ENCODE measurements at places on chromosomes 2 and 18.
A peak's percentile ranks its signal among the peaks of the same experiment; 100 is the strongest.

- no peak for DNase-seq
These were observed 112.0 kb upstream of the PKDCC start for GRCh38 chr2:41935825-41936224.

- DNase-seq, result no peak
These were observed 443.9 kb upstream of the VRK2 start for GRCh38 chr2:57602733-57603132.

DNA sequence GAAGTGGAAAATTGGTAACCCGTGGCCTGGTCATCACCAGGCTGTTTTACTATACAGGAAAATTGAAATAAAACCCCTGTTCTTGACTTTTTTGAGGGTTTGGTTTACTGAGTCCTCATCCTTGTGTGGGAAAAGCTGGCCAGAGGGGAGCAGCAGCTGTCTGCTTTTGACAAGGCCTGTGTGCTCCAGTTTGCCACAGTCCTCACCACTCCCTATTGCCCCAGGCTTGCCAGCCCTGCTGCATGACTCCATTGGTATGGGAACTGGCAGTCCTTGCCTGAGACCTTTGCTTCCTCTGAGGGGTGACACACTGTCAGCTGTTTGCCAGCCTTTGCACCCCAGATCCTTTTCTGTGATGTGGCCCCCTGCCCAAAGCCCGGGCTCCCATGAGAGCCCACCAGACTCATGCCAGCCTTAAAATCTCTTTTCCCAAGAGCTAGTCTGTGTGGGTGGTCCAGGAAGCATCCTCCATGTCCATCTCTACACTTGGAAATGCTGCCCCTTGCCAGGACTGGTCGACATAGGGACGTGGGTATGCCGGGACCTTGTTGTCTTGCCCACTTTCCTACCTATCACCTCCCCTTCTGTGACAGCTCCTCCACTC, 39.0 kb downstream of the GLI2 start:
- no peak for DNase-seq

GRCh38 chr18:79496978-79497637, 101.4 kb downstream of the NFATC1 start:
- no peak for DNase-seq

DNA sequence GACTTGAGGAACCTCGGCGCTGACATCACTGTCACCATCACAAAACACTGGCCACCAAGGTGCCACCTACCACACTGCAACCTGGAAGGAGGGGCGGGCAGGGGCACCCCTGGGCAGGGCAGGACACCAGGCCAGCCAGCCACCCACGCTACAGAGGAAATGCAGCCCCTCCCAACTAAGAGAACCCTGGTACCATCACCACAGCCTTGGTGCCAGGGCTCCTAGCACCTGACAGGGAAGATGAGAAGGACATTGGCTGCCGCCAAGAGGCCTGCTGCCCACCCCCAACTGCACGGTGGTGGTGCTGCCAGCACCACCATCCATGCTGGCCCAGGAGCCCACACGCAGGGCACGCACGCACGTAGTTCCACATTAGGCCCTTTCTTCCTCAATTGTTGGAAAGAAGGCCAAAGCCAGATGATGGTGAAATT, 88.7 kb downstream of the HDAC4 start:
- DNase-seq, result no peak

DNA sequence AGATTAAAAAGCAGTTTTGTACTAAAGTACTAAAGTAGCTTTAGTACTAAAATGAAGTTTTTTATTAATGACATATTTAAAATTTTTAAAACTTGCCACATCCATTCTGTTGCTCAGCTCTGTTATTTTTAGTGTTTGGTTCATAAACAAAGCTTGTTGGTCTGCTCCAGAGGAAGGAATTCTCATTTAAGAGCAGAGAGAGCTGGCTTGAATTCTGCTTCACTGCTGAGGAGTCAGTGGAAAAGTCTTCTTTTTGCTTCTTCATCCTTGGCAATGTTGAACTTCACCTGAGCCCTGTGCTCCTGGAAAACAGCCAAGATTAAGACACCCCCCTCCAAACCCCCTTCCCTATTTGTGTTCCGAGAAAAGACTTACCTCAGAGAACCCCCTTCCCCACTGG, 40.6 kb downstream of the TMEM87B start:
- no peak for DNase-seq

- DNase-seq, result peak; percentile 56
These were observed at the start of gene TNFRSF11A for GRCh38 chr18:62324917-62325805. Gene TNFRSF11A, plus strand, starts transcription at chr18:62325310. Its CDS starts 43 bp downstream, at chr18:62325353.

DNA sequence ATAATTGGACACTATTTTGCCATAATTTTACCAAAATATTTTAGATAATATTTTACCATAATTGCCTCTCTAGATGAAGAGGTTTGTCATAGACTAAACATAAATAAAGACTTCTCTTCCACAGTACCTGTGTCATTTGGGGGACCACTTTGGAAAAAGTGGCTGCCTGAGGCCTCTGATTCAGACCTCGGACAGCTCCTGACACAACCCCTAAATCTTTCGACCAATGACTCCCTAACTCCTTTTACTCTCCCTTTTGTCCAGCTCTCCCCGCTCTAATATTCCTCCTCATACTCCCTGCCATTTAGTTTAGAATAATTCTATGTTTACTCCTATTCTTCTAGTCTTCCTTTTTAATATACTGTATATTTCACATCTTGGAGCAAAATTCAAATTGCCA, 36.0 kb upstream of the UBE2E3 start:
- DNase-seq, result no peak

- DNase-seq, result no peak
These were observed 240.8 kb upstream of the RGPD4 start for GRCh38 chr2:107585851-107586250.

- DNase-seq, result no peak
These were observed 1004.4 kb upstream of the DDX18 start for GRCh38 chr2:116810071-116810470.

- DNase-seq, result no peak
These were observed 78.3 kb downstream of the PDCL3 start for GRCh38 chr2:100641125-100641435.

GRCh38 chr2:201201371-201201770, 18.4 kb downstream of the CASP10 start:
- DNase-seq, result no peak

DNA sequence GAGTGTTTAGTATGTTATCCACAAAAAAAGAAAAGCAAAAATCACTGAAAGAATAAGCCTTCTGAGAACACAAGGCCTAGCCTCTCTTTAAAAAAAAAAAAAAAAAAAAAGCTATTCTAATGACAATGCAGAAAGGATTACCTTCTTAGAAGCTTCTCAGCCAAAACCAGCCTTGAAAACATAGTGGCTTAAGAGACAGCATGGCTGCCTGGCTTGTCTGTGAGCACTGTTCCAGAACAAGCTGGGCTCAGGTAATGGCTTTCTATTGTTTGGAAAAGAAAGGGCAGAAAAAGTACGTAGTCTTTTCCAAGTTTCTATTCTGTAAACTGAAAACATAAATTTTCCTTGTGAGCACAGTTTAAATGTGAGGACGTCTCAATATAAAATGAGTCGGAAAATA, 119.5 kb downstream of the MAP3K20 start:
- no peak for DNase-seq

DNA sequence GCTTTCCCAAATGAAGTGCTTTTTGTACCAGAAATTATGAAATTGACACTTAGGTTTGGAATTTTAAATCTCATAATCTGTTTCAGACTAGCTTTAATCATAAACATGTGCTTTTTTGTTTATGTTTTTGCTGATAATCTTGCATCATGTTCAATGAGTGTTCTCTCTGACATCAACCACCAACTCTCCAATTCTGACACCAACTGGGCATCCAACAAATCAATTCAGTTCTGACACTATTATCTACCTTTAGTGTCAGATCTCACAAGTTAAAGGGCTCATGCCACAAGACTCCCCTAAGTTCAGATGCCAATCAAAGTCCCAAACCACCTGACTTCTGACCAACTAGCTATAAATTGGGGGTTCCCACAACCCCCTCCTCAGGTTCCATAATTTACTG, 19.6 kb downstream of the PELI1 start:
- DNase-seq, result no peak

GRCh38 chr2:179741317-179741716, 120.1 kb downstream of the ZNF385B start:
- no peak for DNase-seq

DNA sequence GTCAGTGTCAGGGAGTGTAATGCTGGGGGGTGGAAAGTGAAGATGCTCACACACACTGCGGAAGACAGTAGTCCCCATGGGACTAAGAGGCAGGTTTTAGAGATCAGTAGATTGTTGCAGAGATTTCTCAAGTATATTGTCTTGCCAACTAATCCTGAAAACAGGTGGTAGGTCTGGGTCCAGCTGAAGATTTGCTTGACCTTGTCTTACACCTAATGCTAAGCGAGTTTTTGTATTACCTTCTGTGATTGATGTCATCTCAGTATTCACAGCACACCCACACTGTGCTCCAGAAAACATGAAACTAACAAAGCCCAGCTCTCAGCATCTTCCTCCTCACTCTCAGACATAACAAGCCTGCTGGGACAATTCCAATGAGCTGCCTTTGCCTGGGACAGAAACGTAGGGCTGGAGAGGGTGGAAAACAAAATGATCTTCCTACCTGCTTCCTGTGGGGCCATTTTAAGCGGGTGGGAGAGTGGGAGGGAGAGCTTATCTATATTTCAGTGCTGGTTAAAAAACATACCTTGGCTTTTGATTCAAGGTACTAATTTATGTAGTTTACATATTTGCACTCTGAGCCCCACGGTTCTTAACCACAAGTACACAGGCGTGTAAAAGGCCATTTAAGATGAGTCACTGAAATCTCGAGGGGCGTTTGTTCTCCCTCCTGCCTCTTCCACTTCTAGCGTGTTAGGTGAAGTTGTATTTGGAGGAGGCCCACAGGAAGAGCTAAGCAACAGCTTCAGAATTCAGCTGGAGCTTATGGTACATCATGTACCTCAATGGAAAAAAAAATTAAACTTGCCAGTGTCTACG, 23.1 kb upstream of the RBMS1 start:
- no peak for DNase-seq

GRCh38 chr18:13051950-13052349, 60.8 kb downstream of the CEP192 start:
- DNase-seq, result no peak

DNA sequence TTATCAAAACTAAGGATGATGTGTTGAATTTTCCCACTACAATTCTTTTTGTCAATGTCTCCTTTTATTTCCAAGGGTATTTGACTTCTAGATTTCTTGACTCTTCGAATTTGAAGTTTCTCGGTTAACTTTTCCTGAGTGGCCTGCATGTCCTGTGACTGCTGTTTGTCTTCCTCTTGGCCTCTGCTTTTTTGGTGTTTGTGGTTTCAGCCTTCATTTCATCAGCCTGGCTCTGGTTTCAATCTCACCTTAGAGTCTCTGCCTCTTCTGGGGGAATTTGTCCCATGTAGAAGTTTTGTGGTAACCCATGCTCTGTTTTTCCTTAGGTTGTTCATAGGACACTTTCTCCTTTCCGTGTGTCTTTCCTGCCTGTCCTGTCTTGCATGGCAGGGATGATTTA, 28.3 kb upstream of the SNED1 start:
- DNase-seq, result no peak

GRCh38 chr18:25826823-25827222, 263.6 kb downstream of the SS18 start:
- no peak for DNase-seq

- DNase-seq, result no peak
These were observed 100.9 kb downstream of the ATP9B start for GRCh38 chr18:79169958-79170555.

All from stimulated activated CD4-positive, alpha-beta T cell treated with anti-CD3 and anti-CD28 coated beads, Interleukin-12 subunit alpha, Interleukin-12 subunit beta, amount 100 ng/mL, for 24 hours (primary cell).